Mesenchymal stem cell (in vitro differentiated cells and primary cell): ENCODE measurements at places on chromosomes 2 and 18.

DNA sequence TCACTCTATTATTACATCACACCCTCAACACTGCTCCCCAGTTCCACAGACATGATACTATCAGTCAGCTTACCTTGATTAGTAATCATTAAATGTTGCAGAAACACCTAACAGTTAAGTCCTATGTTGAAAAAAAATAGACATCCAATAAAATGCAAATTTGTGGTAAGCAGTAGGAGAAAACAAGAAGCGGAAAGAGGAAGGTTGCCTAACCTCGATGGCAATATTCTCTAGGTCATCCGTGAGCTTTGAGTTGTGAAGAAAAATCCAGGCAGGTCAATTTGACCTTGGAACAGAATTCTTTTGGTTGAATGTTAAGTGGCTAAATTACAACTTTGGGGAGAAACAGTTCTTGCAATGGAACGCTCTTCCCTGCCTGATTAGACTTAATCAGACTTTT lies 264.4 kb downstream of the AFF3 start:
- peak; percentile 24 for DNase-seq

- no peak for DNase-seq
These were observed 226.8 kb downstream of the MC4R start for GRCh38 chr18:60145776-60146175.

GRCh38 chr2:100106460-100106859 lies 35.9 kb downstream of the AFF3 start:
- DNase-seq = peak; percentile 85

- no peak for DNase-seq
These were observed 10.3 kb downstream of the KHK start for GRCh38 chr2:27096748-27097297.

DNA sequence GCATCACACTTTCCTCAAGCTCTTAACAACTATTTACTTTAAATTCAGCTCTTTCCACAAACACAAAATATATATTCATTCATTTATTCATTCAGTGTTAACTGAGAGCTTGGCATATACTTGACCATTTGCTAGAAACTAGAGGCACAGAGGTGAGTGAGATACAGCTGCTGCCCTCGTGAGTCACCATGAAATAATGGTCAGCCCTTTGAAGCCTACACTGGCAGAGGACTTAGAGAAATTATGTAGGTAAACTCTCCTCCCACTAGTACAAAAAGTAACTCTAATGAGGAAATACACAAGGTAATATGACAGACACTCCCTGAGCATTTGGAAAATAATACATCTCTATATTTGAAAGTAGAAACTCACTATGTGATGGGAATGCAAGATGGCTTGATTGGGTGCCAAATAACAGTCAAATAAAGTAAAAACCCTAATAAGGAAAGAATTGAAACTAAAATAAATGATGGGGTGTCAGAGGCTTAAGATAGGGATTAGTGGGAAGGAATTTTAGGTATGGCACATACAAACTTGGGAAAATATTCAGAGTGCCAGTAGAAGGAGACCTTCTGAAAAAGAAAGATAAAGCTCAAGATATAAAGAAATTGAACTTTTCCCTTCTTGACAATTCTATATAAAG lies 61.1 kb downstream of the ANTXR1 start:
- DNase-seq = no peak

- DNase-seq = no peak
These were observed 35.6 kb downstream of the SNED1 start for GRCh38 chr2:241033994-241034393.

DNA sequence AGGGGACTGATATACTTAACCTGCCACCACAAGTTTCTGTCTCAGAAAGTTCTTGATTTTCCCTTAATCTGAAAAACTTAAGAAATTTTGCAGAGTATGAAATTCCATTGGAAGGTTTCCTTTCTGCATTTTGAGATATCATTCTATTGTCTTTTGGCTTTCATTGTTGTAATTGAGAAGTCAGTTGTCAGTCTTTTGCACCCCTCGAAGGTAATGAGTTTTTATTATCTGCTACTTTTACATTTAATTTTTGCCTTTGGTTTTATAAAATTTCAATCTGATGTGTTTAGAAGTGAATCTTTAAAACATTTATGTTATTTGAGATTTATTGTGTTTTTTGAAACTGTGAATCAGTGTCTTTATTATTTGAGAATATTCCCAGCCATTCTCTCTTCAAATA lies 4.8 kb upstream of the IL36A start:
- DNase-seq = no peak

DNA sequence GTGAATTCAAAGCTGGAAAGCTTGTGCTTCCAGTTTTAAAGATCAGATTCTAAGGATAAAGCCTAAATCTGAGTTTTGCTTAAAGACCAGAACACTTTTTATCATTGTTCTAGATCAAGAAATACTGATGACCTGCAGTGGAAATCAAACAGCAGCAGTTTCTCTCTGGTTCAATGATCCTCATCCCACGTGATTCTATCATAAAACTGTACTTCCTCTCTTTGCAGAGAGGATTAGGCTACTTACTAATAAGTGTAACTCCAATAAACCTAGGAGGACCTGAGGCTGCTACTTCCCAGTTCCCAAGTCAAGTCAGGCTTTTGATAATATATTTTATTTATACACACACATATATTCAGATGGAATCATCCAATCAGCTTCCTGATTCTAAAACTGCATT lies 81.9 kb downstream of the TCF4 start:
- DNase-seq = no peak

DNA sequence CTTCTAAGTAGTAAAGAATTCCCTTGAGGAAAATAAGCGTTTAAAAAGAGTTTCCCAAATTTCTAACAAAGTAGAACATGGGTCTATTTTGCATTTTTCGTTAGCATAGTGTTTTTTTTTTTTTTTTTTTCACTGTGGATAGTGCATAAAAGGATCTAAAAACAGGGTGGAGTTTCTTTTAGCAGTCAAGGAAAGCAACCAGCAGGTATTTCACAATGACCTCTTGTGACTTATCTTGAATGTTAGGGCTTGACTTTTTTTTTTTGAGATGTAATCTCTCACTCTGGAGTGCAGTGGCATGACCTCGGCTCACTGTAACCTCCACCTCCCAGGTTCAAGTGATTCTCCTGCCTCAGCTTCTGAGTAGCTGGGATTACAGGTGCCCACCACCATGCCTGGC lies 14.9 kb upstream of the DGKD start:
- DNase-seq = no peak

DNA sequence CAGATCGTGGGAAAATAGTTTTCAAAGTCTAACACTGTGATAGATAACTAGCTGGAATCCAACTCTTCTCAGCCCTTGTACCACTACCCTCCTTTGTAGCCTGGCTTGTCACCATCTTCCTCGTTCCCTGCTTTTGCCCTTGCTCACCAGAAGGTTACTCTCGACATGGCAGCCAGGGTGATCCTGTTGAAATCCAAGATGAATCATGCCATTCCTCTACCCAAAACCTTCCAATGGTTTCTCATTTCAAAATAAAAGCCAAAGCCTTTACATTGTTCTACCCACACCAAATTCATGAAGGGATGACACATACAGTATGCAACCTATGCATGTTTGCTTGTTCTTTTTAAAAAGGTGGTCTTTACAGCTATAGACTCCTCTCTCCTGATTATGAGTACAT lies 45.7 kb downstream of the STAT4 start:
- no peak for DNase-seq

DNA sequence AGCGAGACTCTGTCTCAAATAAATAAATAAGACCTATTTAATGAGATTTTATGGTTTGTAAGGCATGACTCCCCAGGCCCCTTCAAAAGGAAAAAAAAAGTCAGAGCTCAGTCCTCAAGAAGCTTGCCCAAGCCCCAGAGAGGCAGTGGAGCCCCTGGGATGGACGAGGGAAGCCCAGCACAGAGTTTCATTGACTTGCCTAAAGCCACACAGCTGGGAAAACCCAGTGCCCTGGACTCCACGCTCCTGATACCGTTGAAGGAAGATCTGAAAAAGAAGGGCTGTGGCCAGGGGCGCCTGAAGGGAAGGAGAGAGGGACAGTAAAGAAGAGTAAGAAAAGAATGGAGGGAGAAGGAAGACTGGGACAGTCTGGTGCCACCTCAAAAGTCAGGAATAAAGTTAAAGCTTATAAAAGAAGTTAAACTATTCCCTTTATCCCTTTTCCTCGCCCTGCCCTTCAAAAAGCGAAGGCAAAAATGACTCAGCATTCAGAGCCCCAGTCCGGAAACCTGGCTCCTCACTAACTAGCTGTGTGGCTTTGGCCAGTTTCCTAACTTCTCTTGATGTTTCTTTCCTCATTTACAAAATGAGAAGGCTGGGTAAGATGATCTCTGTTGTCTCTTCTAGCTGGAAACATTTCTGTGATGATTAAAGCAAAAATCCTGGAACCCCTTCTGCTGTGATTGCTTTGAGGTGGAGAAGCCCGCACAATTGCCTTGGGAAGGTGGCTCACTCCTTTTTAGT lies 46.7 kb downstream of the LYPD1 start:
- DNase-seq = peak; percentile 33

GRCh38 chr2:137775529-137775928 lies 188.7 kb upstream of the HNMT start:
- no peak for DNase-seq

DNA sequence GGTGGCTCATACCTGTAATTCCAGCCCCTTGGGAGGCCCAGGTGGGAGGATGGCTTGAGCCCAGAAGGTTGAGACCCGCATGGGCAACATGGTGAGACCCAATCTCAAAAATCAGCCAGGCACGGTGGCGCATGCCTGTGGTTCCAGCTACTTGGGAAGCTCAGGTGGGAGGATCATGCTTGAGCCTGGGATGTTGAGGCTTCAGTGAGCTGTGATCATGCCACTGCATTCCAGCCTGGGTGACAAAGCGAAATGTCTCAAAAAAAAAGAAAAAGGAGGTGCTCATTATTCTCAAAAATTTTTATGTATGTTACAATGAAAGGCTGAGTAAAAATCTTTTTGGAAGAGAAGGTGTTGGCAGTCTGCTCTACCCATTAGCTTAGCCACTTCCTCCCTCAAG lies 106.8 kb downstream of the TSN start:
- no peak for DNase-seq

GRCh38 chr2:6945821-6946220 lies 28.6 kb downstream of the RNF144A start:
- peak; percentile 28 for DNase-seq

GRCh38 chr2:39511605-39512433 lies 74.7 kb upstream of the MAP4K3 start:
- peak; percentile 25 for DNase-seq

GRCh38 chr2:126496493-126496892 lies 159.5 kb upstream of the GYPC start:
- no peak for DNase-seq

GRCh38 chr2:114261366-114261765 lies 181.1 kb upstream of the DPP10 start:
- no peak for DNase-seq

DNA sequence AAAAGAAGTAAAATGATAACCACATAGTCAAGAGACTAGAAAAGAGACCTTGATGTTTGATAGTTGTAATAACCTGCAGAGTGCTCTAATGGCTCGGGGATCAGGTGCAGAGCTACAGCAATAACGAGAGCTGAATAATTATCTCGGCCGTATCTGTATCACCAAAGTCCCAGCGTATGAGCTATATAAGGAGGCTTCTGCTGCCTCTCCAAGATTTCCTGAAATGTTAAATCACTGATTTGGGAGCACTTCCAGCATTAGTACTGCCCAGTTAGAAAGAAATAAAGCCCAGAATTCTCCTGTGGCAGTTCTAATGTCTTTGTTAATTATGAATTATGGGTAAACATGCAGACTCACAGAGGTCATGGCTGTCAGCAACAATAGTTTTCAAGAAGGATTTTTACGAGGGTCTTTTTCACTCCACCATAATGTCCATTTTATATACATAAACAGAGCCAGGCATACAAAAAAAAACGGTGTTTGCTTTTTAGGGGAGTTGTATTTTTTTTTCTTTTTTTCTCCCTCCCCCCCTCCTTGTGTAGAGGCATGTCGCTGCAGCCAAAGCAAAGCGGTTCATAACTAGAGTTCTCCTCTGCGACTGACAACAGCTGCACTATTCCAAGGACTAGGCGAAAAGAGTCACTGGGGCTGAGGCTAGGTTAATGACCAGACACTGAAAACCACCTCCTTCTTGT lies 168.3 kb upstream of the VRK2 start:
- no peak for DNase-seq

DNA sequence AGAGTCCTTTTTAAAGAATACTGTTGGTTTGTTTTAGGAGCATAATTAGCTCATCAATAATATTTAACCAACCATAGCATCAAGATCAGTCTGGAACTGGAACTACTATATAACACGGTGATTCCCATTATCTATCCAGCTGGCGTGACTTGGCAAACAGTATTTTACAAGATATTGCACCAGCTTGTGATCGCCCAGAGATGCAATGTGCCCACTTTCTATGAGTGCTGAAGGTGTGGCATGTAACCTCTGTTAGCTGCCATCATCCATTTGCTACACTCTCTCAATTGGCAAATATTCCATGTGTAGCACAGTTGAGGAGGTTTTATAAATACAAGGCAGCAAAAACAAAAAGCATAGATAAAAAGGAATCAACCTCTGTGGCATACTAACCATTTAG lies 64.9 kb downstream of the FIGN start:
- DNase-seq = no peak

DNA sequence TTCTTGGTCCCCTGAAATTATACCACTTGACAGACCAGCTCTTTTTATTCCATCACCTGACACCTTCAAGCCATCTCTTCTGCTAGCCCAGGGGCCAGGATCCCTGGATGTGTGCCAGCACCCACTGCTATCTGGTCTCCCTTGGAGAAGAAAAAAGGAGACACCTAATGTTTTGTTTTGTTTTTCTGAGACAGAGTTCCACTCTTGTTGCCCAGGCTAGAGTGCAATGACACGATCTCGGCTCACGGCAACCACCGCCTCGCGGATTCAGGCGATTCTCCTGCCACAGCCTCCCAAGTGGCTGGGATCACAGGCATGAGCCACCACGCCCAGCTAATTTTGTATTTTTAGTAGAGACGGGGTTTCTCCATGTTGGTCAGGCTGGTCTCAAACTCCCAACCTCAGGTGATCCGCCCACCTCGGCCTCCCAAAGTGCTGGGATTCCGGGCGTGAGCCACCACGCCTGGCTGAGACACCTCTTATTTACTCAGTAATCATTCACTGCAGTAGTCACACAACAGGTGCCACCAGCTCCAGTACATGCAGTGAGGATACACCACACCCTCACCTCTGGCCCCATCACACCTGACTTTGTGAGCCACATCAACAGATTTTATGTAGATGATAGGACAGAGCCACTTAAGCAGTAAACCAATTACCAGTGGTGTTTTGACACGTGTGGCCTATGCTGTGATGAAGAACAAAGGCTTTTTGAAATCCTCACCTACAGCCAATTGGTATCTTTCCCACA lies 42.8 kb upstream of the PCBP1 start:
- DNase-seq = no peak

DNA sequence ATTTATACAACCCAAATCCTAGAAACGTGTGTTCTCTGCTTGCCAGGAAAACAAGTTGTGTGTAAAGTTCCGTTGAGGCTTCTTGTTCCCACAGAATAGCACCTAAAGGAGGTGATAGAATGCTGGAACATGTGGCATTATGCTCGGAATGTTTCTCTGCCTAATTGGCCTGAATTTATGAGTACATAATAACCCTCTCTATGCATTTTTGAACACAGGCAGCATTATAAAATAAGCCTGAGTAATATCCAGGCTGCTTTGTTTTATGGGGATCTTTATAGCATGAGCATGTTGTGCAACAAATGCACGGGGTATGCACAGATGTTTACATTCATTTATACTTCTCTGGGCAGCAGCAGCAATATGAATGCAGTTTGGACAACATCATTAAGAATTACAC lies 385.7 kb downstream of the MBD2 start:
- no peak for DNase-seq
